Kidney (tissue), 22 donors: ENCODE measurements at places on chromosomes 6 and 20.
A peak's percentile ranks its signal among the peaks of the same experiment; 100 is the strongest.

DNA sequence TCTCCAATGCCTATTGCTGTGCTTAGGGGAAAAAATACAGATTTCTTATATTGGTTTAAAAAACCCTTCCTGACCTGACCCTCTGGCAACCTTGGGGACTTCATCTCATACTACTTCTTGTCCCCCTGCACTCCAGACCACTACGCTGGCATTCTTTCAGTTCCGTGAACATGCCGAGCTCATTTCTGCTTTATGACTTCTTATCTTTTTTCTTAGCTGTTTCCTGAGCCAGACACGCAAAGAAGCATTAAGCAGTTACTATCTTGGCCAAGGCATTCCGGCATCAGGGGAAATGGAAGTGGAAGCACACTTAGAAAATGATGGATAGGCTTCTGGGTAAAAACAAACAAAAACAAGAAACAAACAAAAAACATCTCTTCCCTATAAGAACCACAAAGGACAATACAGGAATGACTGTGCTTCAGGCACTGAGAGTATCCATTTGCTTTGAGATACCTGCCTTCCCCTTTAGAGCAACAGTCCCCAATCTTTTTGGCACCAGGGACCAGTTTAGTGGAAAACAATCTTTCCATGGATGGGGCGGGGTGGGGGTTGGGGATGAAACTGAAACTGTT is 4.4 kb upstream of the CCDC28A start:
- DNase-seq: no peak

DNA sequence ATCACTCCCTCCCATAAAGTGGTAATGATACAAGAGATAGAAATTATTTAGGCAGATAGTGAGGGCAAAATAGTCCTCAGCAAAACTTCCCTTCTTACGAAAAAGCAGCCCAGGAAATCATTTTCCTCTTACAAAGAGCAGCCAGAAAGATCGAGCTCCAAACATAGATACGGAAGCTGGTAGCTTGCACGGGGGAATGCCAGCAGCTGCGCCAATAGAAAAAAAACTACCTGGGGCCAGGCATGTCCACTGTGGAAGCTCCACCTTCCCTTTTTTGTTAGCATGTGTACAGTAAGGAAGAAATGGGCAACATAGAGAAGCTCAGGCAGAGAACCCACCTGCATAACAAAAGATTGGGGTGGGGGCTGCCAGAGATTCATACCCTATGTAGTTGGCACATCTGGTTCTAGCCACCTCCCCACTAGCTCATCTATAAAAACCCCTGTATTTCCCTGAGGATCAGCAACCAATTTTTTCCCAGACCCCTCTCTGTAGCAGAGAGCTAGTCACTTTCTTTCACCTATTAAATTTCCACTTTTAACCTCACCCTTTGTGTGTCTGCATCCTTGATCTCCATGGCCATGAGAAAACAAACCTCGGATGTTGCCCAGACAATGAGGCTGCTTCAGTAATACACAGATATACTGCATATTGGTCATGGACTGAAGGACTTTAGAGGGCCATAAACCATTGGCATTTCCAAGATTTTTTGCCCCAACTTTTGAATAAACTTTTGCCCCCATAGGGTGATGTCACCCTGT is 52.1 kb downstream of the SOD2 start:
- no peak for DNase-seq

- DNase-seq: no peak
These were observed 35.8 kb upstream of the TPD52L1 start for GRCh38 chr6:125117818-125118217.

DNA sequence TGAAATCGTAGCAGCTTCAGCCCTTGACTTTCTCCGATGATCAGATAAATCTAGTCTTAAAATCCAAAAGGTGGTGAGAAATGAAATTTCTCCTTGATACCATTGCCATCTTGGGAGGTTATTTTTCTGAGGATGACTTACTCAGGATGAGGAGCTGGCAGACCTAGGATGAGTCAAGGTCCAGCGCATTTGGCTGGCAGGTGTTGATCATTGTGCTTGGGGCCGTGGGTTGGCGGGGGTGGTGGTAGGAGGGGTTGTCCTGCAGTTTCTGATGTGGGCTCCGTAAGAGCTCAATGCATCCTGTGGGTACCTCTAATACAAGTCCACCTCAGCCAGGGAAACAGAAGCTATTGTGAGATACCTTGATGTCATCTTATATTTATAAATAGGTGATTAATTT is 148.3 kb upstream of the SCGN start:
- no peak for DNase-seq

DNA sequence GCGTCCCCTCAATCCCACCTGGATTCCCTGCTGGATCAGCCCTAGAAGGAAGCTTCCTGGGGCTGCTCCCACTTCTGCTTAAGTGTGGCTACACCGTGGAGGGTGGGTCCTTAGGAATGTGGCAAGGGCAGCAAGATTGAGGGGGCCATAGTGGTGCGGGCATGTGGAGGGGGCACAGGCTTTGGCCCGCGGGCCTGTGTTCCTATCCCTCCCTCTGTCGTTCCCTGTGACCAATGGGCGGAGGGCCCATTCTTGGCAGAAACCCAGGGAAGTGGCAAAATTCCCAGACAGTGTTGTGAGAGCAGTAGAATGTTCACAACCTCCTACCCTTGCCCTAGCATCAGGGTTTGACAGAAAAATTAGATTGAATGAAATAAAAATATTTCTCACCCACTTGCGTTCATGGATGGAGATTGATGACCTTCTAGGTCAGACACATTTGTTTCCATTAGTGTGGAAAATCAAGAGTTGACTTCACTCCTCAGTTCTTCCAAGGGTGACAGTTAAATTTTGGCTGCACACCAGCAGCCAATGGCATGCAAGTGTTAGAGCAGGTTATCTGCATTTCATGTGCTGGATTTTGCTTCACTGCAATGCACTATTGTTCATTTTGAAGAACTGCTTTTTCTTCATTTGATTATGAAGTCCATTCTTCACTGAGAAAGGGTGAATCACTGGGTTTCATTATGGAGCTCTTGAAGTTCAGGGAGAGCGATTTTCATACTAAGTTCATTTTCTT is 49.3 kb upstream of the AHI1 start:
- no peak for DNase-seq

DNA sequence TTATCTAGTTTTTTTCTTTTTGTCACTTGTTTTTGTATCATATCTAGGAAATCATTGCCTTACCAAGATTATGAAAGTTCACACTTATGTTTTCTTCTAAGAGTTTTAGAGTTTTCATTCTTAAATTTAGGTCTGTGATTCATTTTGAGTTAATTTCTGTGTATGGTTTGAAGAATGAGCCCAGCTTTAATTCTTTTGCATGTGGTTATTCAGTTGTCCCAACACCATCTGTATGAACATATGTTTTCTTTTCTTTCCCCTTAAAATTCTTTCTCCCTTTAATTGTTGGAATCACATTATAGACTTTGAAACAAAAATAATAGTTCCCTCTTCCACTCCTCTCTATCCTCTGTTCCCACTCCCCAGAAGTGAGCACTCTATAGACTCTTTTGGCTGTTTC is 85.4 kb downstream of the SLX4IP start:
- no peak for DNase-seq

DNA sequence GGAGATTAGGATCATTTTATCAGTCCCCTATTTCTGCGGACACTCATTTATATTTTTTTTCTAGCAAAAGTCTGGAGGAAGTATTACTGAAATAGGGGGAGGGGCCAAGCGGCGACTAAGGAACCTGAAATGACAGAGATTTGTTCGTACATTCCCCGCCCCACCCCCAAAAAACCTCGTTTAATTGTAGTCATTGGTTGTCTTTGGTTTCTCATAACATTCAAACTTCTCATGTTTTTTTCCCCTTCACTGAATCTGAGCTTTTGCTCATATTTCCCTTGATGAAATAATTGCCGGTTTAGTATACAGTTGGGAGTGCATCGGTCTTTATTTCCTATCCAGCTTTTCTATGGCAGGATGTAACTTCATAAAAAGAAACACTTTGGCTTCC is 768 bp upstream of the FYN start:
- peak; percentile 66 for DNase-seq

GRCh38 chr6:30394139-30394538 is 49.2 kb downstream of the RPP21 start:
- DNase-seq: no peak

DNA sequence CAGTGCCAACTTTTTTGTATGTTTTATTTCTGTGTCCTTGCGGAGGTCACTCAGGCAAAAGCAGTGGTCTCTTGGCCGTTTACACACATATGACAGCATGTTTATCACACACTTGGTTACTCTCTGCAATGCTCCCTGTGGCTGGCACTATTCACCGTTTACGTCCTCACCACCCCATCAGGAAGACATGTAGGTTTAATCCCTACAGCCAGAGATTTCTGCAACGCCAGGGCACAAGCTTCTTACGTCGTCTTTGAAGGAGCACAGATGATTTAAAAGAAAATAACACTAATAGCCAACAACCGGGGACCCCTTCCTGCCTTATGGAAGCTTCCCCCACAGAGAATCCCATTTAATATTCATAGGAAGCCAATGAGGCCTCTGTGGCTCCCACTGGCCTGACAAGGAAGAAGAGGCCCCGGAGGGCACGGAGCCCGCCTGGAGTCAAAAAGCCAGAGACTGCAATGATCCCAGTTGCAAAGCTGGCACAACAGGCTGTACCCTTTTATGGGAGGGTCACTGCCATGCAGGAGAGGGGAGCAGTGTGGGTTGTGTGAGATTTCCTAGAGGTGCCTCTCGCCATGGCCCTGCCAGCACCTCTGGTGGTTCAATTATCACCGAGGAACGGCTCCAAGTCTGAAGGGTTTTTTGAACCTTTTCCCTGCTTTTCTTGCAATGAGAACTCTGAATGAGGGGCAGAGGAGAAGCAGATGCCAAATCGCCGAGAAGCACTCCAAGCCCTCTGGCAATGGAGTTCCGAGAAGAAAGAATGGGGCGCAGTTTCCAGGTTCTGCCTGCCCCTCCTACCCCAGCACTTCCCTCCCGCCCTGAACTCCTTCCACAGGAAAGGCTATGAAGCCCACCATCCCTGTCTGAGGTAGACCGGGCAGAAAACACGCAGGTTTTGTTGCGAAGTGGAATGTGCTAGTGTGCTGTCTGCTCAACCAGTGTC is 96.2 kb downstream of the THBS2 start:
- DNase-seq: no peak

DNA sequence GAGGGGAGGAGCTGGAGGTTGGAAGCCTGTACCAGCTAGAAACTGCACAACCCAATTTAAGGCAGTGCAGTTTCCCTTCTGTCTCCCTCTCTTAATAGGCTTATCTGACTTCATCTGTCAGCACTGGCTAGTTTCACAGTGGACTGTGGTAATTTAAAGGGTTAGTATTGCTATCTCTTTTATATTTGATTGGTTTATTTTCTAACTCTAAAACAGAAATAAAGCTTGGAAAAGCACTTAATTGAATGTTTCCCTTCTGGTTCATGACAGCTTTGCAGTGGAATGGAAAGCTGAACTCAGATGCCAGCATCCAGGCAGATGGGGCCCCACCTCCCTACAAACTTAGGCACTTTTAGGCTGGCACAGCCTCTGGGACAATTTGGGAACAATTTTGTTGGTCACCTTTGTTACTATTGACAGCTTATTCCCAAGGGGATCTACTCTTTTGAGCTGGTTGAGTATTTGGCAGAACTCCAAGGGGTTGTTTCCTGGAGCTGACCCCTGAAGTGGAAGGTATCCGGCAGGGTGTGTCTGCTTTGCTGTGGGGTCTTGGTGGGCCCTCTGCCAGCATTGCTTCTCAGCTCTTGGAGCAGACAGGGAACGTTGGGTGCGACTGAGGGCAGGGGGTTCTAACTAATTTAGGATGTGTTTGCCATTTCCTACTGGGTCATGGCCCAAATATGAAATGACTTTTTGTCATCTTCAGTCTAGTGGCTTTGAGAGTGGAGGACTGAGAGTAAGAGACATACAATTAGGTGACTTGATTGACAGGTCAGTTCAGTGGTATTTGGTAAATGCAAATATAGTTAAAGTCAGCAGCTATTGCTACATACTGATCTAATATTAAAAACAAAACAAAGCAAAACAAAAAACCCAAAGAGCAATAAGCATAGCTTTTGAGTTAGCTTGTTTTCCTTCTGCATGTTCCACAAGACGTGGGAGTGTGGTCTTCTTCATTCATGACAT is 9.3 kb downstream of the SH3BGRL2 start:
- peak; percentile 25 for DNase-seq

- DNase-seq: no peak
These were observed 36.5 kb downstream of the ENPP1 start for GRCh38 chr6:131844243-131844841.

- peak; percentile 3 for DNase-seq
These were observed 33.9 kb upstream of the PTPRK start for GRCh38 chr6:128554302-128554701.

GRCh38 chr6:3428247-3428646 is 28.6 kb downstream of the SLC22A23 start:
- no peak for DNase-seq

GRCh38 chr6:134420614-134421181 is 102.8 kb upstream of the SGK1 start:
- no peak for DNase-seq

GRCh38 chr20:31638317-31638716 is 605 bp downstream of the COX4I2 start:
- peak; percentile 11 for DNase-seq
